ENCODE measurements at places on chromosomes 12 and 14.

DNA sequence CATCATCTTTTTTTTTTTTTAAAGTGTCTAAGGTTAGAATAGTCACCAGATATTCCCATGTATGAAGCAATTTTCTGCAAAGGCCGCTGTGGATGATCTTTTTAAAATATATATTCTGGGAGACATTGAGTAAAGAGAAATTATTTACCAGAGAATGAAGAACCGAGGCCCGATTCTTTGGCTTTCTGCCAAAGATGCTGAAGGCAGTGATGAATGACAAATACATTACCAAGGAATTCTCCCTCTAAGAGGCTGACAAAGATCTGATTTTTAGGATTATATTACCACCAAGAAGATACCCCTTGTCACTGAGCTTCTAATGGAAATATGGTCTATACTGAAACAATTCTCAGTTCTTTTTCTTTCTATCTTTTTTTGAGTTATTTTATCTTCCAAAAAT is 336.8 kb downstream of the NAV3 start:
- no peak for DNase-seq

DNA sequence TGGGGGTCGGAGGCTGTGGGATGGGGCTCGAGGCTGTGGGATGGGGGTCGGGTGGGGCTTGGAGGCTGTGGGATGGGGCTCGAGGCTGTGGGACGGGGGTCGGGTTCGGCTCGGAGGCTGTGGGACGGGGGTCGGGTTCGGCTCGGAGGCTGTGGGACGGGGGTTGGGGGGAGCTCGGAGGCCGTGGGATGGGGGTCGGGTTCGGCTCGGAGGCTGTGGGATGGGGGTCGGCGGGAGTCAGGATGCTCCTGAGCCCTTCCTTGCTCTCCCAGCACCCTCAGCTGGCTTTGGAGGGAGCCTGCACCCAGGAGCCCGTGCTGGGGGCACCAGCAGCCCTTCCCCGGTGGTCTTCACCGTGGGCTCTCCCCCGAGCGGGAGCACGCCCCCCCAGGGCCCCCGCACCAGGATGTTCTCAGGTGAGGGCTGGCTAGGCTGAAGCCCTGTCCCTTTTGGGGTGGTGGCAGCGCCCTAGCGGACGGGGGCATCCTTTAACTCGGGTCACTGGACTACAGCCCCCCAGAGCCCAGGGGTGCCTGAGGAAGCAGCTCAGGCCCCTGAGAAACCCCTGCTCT is 11.9 kb upstream of the PUS1 start:
- no peak for DNase-seq

- DNase-seq: no peak
Measured at GRCh38 chr12:124520907-124521306, 46.5 kb downstream of the NCOR2 start.

DNA sequence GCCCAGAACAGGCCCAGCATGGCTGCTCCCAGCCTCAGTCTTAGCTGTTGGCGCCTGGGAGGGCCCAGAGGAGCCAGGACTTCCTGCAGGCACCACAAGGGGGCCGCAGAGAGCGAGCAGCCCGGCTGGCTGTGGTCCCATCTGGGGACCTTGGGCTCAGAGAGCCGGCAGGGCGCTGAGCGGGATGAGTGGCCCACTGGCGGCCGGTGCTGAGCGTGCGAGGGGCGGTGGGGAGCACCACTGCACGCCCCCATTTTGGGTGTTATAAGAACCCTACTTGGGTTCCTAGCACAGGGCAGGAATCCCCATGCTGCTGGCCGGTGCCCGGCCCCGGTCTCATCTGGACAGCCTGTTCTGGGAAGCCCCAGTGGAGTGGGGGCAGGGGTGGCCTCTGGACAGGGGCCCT is 25.9 kb upstream of the CRIP2 start:
- DNase-seq: peak; percentile 68

DNA sequence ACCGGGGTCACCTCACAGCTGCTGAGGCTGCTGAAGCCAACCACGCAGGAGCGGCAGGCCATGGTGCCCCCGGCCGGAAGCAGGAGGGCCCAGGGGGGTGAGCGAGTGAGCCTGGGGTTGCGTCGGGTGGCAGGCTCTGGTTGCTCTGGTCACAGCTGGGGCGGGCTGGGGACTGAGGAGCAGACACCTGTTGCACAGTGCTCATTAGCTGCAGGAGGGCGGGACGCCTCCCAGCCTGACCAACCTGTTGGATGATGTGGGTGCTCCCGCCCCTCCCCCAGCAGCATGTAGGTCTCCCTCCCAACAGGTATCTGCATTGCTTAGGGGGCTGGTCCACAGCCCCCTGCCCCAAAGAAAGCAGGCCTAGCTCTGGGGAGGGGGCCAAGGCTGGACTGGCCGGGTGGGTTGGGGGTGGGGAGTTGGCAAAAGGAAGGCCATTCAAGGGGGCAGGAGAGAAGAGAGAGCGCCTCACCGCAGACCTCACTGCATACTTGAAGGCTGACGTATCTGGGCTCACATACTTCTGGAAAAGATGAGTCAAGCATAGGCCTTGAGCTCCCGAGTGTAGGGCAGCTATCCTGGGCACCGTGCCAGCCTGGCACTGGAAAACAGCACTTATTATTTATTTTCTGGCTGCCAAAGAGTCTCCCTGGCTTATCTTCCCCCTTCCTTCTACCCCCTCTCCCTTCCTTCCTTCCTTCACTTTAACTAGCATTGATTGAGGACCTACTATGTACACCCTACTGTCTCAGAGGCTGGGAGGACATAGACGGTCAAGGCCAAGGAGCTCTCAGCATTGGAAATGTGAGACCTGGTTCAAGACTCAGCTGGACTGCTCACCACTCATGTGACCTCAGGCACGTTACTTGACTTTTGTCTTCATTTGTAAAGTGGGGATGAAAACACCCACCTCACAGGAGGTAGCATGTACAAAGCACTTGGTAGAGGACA is at the start of gene KRT80:
Gene KRT80 (minus strand): TSS at position 174 of the 951 bp plus-strand sequence. CDS start 112 bp downstream, at position 62.
- DNase-seq: peak; percentile 13

DNA sequence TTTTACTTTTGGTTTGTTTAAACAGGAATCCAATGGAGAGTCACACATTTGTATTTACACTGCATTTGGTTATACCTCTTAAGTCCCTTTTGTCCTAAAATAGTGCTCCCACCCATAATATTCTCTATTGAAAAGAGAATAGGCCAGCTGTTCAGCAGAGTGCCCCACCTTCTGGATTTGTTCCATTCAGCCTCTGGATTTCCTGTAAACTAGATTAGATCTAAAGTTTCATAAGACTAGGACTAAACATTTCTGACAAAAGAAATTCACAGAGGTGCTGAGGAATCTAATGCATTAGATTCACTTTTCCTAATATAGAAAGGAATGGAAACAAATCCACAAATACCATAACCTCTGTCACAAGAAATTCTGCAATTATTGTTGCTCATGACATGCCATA is 38.1 kb downstream of the GCH1 start:
- DNase-seq: no peak

GRCh38 chr12:26044007-26044394 is 80.8 kb downstream of the BHLHE41 start:
- no peak for DNase-seq

- DNase-seq: no peak
Measured at GRCh38 chr14:68266998-68267397, 447.4 kb downstream of the RAD51B start.

DNA sequence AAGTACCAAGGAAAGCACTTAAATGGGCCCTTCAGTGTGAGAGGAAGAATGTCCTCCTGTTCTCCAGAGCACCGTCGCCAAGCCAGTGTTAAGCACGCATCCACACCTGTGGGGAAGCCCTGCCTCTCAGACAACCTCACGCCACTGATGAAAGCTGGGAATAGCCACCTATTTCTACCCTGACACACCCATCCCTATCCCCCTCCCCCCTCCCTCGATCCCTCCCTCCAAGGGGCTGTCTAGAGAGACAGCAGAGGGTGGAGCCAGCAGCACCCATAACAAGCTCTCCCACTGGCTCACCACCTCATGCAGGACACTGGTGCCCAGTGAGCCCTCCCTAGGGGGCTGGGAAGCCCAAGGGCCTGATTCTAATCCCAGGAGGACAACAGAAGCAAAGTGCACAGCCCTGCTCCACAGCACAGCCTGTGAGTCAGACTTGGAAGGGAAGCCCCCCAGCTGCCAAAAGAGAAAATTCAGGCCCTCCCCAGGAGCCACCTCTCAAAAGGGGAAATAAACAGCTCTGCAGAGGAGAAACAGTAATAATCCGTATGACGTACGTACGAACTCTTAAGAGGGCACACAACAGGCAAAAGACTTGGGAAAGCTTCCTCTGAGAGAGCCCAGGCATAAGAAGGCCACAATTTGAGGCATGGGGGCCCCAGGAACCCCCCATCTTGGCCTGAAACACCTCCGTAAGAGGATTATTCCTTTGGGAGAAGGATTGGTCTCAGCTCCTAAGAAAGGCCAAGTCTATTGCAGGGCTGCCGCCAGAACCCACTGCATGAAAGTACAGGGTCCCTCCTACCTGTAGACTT is 7.8 kb downstream of the PITPNM2 start:
- no peak for DNase-seq

DNA sequence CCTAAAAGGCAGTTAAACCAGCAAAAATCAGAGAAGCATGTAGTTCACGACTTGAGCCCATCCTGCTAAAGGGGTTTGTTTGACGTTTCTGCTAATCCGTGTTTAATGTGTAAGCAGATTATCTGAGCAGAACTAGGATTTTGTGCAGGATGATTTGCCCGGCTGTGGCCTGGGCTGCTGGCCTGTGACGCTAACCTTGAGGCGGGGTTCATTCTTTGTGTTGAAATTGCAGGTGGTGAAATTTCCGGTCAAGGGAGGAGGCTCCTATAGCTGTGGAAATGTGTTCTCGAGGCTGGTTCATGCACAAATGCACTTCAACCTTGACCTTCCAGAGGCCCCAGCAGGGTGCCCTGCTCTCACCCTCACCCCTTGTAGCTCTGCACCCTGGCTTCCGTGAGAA is 63.7 kb downstream of the SLC24A4 start:
- no peak for DNase-seq

DNA sequence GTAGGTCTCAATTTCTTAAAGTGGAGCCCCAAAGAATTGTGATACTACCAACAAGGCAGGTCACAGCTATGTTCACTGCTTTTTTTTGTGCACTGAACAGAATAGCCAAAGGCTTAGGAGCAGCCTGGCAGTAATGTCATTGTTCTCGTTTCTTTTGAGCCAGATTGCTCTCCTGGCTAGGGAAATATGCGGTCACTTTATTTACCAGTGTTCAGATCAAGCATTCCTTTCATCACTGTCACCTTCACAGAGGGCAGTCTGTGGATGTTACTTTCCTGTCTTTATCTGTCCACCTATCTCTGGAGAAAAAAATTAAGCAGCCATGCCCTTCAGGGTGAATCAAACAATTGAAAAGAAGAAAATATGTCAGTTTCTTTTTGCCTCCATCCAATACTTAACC is 159.6 kb downstream of the BTG1 start:
- DNase-seq: no peak

DNA sequence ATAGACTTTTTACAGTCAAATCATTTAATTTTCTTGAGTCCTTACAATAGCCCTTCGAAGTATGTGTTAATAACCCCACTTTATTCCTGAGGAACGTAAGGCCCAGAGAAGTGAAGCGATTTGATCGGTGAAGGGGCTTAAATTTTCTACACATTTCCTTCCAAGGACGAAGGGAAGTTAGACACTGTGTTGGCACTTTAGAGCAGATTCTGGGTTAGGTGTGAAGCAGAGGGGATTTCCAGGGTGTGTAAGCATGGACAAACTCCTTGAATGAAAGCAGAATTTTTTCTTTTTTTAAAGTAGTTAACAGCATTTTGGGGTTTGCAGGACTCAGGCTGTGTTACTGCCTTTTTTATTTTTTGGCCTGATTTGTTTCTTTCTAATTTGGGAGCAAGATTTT is 38.9 kb downstream of the PRORP start:
- DNase-seq: no peak

DNA sequence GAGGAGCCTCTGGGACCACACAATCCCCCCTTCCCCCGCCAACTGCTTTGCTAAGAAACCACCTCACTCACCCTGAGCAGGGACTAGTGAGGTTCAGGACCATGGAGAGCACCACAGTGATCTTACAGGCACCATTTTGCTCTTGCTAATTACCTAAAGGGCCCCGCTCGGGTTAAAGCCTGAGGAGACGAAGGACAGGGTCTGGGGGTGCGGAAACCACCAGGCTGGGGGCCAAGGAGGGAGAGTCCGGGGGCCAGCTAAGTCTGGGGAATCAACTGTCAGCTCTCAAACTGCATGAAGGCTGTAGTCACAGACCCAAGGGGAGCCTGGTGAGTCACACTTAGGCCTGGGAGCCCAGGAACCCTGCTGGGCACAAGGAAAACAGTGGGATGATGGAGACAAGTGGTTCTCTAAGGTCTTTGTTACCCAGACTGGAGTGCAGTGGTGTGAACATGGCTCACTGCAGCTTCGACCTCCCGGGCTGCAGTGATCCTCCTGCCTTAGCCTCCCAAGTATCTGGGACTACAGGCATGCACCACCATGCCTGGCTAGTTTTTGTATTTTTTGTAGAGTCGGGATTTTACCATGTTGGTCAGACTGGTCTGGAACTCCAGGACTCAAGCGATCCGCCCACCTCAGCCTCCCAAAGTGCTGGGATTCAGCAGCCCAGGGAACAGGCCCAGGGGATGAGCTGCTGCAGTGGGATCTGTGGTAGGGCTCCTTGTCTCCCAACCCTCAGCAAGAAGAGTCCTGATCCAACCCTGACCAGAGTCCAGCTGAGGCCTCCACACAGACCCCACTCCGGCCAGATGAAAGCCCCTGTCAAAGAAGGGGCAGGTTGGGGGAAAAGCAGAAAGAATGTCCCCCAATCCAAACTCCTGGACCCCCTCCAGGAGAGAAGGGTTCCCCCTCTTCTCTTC is 98.8 kb downstream of the CALM1 start:
- DNase-seq: peak; percentile 15

DNA sequence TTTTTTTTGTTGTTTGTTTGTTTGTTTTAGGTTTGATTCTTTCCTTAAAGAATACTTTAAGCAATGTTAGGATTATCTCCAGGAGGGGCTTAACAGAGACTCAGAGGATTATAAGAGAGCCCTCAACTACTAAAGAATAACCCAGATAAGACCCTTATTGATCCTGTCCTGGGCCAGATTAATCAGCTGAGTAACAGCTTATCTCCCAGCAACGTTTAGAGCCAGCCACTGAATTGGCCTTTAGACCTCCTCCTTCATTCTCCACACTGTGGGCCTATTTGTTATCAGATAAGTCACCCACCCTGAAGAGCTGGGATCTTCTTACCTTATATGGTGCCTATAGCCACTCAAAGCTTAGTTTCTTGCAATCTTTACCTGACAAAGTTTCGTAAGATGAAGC is 71.1 kb downstream of the FIGNL2 start:
- no peak for DNase-seq

DNA sequence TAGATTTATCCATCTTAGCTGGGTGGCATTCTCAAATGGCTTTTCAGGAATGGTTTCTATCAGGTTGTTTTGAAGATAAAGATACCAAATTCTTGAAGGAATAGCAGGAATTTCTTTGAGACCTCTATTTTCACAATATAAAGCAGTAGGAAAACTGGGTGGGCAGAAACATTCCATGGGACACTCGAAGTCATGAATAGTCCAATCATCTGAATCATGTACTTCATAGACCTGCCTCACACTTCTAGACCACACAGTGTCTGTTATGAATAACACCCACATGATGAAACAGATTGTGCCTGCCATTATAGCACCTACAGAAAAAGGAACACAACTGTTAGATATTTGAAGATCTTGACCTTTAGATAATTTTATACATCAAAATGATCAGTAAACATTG is 1.8 kb downstream of the KERA start:
- no peak for DNase-seq

Data from stimulated activated CD4-positive, alpha-beta T cell treated with anti-CD3 and anti-CD28 coated beads, Interleukin-4, amount 100 ng/mL, for 1 hour (primary cell).